NCI-H1436 treated with DMSO at 0.1 percent for 48 hours (cell line): ENCODE measurements at places on chromosomes 12 and 14.

DNA sequence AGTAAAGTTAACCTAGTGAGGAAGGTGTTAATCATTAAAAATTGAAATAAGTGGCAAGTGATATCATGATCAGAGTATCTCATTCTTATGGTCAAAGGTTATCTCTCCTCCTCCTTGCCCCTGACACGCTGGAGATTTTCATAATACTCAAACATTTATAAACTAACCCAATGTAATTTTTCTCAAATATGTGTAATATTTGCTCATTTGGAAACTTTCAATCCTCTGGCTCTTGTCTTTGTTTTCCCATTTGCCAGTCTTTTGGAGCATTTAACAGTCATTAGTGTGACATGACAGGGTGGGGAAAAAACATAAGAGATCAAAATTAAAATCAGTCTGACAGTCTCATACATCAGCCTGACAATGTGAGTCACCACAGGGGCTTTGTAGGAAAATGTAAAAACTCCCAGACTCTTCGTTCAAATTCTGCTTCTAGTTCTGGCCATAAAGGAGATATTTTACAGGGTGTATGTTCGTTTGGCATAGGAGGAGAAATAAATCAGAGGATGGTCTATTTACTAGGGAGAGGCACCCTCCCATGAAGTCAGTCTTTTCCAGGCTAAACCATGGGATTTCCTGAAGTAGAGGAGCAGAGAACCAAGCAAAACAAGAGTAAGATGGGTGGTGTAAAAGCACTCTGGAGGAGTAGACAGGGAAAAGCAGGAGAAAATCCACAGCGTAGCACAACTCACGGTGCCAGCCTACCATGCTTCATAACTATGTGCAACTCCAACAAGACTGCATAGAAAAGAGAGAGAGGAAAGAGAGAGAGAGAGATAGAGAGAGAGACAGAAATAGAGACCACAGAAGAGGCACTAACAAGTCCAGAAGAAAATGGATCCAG lies 369.2 kb upstream of the PDE3A start:
- no peak for DNase-seq

DNA sequence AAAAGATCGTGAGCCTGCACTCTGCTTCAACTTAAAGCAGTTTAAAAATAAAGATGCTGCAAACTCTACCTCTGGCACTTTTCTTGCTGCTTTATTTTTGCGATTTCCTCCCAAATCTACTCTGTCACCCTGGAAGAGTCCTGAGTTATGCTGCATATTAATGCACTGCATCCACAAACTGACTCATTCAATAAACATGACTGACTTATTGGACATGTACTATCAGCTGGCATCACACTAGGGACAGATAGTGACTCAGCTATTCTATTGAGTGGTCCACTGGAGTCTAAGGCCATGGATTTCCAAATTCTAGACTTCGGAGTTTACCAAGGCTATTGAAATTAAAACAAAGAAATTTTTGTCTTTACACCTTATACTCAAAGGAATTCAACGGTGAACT lies 90.7 kb upstream of the PTPRR start:
- DNase-seq = no peak

- no peak for DNase-seq
Observed at GRCh38 chr12:65086236-65086635, 34.9 kb downstream of the WIF1 start.

DNA sequence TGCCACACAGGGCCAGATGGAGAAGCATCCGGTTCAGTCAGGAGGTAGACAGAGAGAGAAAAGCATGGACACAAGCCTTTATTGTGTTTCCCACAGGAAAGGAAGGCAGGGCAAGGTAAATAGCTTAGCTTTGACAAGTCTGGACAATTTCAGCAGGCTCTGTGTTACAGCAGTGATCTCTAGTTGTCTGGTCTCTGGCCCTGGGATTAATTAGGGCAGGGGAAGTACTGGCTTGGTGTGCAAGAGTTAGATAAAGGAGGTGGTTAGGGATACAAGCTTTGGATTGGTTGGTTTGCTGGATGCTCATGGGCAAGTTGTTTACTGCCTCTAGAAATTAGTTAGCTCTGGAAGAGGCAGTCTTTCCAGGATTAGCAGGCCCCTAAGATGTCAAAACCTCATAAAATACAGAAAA lies 15.1 kb upstream of the NGDN start:
- no peak for DNase-seq

DNA sequence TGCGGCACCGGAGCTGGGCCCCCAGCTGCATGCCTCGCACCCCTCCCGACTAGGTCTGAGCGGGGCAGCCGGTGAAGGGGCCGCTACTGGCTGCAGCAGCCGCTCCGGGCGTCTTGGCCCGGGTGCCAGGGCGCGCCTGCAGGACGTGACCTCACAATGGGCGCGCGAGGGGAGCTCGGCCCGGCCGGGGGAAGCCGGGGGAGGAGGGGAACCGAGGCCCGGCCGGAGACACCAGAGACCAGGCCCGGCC lies 353 bp downstream of the BAG5 start:
- no peak for DNase-seq

DNA sequence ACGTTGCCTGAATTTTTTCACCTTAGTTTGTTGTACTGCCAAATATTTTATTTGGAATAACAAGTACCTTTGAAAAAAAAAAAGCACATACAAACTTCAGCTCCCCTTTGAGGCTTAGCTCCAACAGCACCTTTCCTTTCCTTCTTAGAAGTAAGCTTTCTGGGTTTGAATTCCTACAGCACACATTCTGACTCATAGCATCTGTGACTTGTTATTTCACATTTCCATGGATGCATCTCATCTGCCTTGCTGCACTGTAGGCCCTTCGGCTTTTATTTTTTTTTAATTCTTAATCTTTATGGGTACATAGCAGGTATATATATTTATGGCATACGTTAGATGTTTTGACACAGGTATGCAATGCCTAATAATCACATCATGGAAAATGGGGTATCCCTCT lies 7.2 kb downstream of the LGALS3 start:
- no peak for DNase-seq

DNA sequence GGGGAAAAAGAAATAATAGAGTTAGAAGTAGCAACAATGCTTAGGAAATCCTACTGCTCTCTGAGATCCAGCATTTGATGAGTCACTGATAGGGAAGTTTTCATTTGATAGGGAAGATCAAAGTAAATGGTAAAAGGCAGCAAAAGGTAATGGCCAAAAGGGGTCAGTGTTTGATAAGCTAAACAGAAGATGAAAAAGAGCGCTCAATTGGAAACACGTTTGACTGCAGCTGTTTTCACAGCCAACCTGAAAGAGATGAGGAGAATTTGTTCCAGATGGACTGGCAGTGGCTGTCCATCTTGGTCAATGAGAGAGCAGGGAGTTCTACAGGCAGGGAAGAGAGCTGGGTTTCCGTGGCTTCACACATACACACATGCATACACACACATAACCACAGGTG lies 264.2 kb downstream of the TMEM132C start:
- no peak for DNase-seq

DNA sequence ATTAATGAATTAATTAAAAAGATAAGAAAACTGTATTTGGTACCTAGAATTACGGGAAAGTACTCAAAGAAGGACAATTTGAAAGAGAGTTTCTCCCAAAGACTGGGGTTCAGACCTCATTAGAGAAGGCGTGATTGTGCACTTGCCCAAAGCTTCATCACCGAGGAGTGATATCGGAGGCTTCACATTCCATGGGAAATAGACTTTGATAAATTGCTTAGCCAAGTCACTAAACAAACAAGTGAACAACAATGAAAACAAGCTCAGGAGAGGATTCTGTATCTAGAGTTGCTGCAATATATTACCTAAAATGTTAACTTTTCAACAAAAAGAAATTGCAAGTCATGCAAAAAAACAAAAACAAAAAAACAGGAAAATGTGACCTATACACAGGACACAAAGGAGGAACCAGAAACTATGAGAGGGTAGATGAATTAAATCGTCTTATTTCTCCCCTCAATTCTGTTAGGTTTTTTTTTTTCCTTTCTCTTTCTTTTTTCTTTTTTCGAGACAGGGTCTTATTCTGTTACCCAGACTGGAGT lies 3.4 kb downstream of the SPATA7 start:
- DNase-seq = no peak

GRCh38 chr14:20956376-20956976 lies 1.2 kb downstream of the RNASE2 start:
- DNase-seq = no peak

GRCh38 chr14:74555476-74556050 lies 56.5 kb downstream of the LTBP2 start:
- no peak for DNase-seq

DNA sequence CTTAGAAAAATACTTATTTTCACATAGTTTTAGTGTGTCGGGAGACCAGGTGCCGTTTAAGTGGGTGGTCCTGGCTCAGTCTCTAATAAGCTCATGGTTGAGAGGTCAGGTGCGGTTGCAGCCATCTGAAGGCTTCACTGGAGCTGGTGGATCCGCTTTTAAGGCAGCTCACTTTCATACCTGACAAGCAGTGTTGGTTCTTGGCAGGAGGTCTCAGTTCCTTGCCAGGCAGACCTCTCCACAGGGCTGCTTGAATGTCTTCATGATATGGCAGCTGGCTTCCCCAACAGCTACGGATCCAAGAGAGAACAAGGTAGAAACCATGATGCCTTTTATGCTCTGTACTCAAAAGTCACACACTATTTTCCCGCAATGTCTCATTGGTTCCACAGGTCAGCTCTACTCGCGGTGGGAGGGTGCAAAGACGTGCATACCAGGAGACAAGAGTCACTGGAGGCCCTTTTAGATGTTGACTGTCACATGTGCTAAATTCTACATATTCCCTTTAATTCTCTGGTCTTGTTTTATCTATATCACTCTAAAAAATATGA lies 8.0 kb upstream of the ZDHHC17 start:
- DNase-seq = no peak

DNA sequence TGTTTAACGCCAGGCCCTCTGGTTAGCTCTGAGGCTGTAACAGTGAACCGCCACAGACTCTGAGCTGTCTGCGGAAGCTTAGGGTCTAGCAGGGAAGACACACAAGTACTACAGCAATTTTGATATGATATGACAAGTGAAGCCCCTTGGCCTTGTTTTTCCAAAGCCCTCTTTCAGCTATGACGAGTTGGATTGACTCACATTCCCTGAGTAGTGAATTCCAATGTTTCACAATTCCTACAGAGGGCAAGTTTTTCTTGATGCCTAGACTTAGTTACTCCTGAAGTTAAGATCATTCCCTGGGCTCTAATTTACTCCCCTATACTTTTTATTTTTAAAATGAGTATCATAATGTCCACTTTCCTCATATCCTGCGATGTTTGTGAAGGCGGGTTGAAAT lies 53.3 kb upstream of the CISTR start:
- DNase-seq = no peak

- no peak for DNase-seq
Observed at GRCh38 chr12:29066011-29066588, 83.0 kb upstream of the FAR2 start.

GRCh38 chr14:64602826-64603225 lies 53.1 kb downstream of the PPP1R36 start:
- DNase-seq = no peak

DNA sequence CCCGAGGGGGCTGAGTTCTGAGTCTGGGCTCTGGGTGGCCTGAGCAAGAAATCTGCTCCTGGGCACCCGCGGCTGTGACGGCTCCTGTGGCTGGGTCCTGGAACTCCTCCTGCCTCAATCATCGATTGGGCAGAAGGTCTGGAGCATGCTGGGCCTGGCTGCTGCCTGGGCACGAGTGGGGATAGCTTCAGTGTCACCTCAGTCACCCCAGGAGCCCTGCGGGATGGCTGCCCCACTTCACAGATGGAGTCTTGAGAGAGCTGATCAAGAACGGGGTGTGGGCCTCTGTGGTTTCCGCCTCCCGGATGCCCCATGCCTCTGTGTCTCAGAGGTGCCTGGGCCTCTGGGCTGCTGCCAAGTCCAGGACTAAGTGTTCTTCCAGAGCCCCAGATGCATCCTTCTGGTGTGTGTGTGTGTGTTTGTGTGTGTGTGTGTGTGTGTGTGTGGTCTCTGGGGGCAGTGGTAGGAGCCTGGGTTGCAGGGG lies 185.6 kb upstream of the C14orf180 start:
- no peak for DNase-seq

- no peak for DNase-seq
Observed at GRCh38 chr14:85479771-85480170, 50.2 kb upstream of the FLRT2 start.

DNA sequence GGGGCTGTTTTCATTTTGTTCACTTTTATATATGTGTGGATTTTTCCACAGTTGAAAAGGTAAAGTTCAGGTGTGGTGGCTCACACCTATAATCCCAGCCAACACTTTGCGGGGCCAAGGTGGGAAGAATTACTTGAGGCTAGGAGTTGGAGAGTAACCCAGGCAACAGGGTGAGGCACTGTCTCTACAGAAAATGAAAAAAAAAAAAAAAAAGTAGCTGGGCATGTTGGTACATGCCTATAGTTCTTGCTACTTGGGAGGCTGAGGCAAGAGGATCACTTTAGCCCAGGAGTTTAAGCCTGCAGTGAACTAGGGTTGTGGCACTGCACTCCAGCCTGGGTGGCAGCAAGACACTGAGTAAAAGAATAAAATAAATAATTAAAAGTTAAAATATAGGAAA lies 326.5 kb downstream of the NAV3 start:
- no peak for DNase-seq

- DNase-seq = no peak
Observed at GRCh38 chr14:54762296-54762695, 140.3 kb downstream of the GCH1 start.

DNA sequence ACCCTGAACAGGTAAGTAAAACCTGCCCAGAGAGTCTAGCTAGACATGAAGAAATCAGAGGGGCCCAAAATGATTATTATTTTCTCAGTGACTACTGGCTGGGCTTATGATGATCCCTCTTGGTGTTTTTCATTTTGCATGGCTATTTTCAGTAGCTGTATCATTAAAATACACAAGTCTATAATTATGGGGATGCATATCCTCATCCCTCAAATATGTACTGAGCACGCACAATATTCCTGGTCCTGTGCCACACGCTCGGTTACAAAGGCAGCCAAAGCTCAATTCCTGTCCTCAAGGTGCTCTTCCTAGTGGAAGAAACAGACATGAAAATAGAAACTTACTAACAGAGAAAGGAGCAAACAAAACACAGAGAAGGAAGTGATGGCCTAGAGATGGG lies 180.0 kb downstream of the DAD1 start:
- no peak for DNase-seq
